Epithelial cell of prostate (primary cell): ENCODE measurements at places on chromosomes 3 and 15.
A peak's percentile ranks its signal among the peaks of the same experiment; 100 is the strongest.

GRCh38 chr3:37982331-37982730 is 8.3 kb upstream of the VILL start:
- no peak for DNase-seq

DNA sequence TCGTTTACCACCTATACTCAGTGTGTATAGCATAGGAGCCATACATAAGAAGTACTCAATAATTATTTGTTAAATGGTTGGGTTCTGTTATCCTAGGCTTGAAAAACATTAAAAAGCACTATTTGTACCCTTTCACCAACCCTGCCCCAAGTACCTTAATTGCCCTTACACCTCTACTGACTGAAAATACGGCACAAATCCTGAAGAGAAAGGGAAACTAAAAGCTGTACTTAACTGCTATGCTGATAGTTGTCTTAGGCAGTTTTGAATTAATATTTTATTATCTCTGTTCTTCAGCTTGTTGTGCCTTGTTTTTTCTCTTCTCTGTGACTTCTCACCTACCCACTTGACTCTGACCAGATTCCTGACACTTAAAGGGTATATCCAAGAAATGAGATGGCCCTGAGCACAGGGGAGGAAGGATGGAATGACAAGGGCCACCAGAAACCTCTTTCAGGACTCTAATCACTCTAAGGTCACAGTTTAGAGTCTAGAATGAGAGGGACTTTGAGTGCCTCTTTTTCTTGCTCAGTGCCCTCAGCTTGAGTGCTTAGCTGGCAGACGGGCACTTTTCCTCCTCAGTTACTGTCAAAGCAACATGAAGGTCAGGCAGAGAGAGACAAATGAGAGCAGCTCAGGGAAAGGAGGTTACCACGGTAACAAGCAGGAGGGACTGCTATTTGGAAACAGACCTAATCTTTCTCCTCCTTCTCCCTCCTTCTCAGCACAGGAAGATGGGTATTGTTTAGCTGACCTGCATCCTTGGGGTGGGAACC is 136.5 kb downstream of the ZNF609 start:
- no peak for DNase-seq

- DNase-seq, result no peak
Observed at GRCh38 chr3:46221391-46221790, 13.3 kb upstream of the CCR1 start.

- DNase-seq, result no peak
Observed at GRCh38 chr15:38555686-38556334, 8.8 kb downstream of the RASGRP1 start.

DNA sequence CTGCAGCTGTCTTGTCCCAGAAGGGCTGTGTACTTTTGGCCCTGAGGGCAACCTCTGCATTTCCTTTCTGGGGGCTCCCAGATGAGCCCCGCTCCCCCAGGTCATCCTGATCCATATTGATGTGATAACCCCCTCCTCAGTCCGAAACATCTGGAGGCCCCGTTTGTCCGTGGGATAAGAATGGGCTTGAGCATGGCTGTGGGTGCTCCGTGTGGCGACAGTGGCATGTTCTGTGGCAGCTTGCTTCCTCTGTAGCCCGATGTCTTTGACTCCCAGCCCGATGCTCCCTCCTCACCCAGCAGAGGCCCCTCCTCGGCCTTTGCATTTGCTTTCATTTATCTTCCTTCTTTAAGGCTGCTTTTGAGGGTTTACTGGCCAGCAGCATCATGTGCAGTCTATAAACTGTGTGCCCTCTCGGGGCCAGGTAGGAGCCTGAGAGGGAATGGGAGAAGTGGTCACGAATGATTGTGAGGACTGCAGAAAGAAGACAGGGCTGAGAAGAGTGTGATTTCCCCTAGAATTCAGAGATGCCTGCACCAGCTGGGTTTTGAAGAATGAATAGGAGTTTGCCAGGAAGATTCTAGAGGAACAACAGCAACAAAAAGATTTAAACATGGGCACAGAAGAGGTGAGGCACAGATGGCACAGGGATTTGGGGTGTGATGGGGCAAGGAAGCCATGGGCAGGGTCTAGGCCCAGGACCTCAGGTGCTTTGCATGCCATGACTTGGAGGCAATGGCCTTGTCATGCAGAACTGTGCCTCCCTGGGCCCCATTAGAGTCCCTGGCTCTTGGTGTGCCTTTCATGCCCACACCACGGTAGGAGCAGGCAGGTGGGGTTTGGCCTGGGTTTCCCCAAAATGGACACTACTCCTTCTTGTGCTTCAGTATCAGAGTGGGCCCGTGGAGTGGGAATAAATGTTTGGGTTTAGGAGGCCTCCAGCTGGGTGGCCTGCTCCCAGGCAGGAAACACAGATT is 34.2 kb downstream of the APBA2 start:
- no peak for DNase-seq

GRCh38 chr15:82640672-82641071 is 6.5 kb downstream of the CPEB1 start:
- DNase-seq, result no peak

DNA sequence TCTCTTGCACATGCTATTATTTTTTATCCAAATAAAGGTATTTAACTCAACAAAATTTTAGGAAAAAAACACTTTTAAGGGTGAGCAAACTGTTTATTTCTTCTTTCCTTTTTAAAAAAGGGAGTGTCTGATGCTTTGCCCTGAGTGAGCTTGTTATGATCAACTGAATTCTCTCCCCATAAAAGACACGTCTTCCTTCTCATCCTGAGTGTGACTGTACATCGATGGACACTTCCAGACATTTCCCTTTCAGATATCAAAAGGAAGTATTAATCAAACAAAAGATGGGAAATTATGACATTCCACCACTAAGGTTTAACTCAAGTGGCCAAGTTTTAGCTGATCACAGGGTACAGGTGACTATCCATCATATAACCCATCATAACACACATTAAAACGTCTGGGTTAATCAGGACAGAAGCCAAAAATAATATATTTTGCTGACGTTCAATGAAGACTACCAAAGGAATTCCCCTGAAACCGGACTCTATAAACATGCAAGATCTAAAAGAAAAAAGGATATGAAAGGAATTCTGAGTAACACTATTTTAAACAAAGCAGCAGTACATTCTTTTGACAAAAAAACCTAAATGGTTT is 354.8 kb downstream of the MECOM start:
- no peak for DNase-seq

DNA sequence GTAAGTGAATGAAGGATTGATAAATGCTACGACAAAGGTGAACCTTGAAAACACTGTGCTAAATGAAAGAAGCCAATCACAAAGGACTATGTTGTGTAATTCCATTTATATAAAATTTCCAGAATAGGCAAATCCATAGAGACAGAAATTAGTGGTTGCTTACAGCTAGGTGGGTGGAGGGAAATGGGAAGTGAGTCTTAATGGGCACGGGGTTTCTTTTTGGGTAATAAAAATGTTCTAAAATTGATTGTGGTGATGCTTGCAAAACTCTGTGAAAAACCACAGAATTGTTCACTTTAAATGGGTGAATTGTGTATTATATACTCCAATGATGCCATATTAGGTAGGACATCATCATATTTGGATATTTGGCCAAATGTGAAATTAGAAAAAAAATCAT is 20.9 kb upstream of the TEX9 start:
- no peak for DNase-seq

DNA sequence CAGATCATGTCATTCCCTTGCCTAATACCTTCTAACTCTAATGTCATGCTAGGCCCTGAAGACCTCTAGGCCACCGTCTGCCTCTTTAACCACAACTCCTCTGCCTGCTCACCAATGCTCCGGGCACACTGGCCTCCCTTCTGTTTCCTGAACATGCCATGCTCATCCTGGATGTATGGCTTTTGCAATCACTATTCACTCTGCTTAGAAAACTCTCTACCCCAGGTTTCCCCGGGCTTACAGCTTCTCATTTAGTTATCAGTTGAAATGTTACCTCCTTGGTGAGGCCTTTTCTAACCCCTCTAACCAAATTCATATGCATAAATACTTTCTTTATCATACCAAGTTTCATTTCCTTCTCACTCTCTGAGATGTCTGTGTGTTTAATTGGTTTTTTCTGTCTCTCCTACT is 727.8 kb upstream of the CFAP20DC start:
- no peak for DNase-seq

DNA sequence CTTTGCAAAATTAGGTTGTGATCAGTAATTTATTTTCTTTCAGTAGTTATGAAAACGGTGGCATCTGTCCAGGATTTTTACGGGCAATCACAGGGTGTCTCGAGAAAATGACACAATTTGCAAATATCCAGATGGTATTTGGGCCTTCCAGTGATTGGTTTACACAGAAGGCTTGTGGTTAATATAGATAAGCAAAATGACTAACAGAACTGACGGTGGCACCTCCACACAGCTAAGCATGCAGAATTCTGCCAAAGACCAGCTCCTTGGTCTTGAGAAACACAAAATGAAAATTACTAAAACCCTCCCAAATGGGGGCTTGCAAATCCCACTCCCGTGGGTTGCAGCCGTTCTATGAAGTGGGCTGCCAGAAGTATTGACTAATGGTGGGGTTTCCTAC is 5.5 kb downstream of the ARHGEF3 start:
- DNase-seq, result no peak

DNA sequence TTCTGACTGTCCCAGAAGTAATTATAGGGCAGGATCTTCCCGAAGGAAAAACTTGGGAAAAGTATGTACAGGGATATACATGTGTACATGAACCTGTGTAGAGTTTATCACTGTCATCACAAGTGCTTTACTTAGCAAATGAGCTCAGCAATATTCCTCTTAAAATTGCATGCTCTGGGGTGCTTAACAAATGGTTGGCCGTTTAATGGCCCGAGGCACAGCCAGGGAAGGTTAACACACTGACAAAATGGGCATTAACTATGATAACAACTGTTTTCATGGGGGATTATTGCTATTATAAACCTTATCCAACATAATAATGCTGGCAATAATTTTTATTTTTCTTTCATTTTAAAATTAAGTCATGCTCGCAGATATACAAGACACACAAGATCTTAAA is 459.3 kb downstream of the TUSC7 start:
- DNase-seq, result no peak

- DNase-seq, result peak; percentile 40
Observed at GRCh38 chr3:177150970-177151627, 46.2 kb downstream of the TBL1XR1 start.

DNA sequence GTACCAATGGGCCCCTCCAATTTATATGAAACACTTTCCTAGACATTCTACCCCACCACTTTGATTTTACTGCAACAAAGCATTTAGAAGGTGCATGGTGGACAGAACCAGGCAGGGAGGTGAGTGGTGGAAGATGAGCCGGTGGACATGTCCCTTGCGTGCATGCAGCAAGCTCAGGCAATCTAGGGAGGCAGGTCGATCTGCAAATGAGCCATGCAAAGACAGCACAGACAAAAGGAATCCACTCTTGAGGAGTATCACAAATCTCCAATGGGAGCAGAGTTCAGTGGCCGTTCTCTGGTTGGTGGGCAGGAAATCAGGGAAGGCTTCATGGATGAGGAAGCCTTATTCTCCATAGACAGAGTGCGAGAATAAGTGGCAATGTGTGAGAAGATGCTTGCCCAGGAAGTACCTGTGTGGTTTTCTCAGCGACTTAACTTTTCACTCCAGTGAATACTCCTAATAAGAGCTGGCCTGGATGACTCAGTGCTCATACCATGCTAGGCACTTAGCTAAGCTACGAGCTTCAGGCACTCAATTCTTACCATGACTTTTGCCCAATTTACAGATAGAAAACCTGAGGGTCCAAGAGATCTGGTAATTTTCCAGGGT is 152.5 kb downstream of the FOXP1 start:
- no peak for DNase-seq

- no peak for DNase-seq
Observed at GRCh38 chr3:123169492-123169929, 32.2 kb upstream of the SEC22A start.
